Mesenteric fat pad (tissue), 1 donor: ENCODE measurements at places on chromosomes 5 and 9. TPM values are rescaled to one million over a fixed set of nuclear protein-coding genes. Genes with fewer than 3 reads are reported as not detected.
A peak's percentile ranks its signal among the peaks of the same experiment; 100 is the strongest.

DNA sequence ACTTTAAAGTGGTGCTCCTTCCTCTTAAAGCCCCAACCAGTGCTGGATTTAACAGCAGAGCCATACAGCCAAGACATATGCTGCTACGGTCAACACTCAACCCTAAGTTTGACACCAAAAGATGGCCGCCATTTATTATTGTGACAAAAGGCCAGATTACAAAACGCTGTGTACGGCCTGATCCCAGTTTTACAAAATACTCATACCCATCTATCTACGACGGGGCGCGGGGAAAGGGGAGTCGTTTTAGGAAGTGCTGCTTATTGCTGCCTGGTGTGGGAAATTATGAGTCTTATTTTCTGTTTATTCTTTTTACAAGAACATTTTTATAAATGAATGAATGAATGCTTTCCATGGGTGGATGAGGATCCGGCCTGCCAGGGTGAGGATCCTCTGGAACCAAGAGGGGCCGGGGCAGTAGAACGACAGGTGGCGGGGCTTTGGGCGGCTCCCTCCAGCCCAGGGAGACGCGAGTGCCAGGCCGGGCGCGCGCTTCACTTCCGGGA is 457 bp upstream of the IDNK start:
- DNase-seq: peak; percentile 93

DNA sequence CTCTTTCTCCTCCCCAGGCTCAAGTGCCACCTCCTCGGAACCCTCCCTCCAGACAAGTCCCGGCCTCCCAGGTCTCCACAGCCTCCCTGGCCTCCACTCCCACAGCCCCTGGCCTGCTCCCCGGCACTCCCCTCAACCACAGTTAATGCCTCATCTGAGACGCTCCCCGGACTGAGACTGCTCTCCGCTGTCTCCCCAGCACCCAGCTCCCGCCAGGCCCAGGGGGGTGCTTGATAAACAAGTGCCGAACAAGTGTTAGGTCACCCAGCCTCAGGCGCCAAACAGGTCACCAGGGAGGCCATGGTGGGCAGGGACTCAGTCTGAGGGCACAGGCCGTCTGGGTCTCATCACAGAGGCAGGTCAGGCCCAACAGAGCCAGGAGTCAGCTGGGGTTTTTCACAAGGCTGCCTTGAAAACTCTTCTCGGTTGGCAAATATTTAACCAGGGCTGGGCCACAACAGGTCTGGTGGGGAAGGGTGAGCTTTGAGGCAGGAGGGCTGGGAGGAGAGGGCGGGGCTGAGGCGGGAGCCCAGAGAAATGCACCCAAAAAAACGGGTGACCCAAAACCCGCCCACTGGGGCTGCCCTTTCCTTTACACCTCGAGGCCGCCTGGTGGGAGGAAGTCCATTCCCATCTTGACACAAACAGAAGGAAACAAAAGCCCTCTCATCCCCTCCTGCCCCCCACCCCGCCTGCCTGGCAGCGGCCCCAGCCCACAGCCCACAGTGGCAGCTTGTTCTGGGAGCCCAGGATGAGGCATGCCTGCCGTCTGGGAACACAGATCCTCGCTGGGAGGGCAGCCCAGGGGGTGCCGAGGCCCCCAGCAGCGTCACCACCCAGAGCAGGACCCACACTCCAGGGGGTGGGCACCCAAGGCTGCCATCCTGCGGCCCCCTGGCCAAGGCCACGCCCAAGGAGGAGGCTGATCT is 66.6 kb upstream of the STXBP1 start:
- DNase-seq: no peak

TRIM7 gene
- total RNA-seq: 3.0 TPM

GRCh38 chr9:21883642-21884041 is 81.2 kb downstream of the MTAP start:
- no peak for DNase-seq

DNA sequence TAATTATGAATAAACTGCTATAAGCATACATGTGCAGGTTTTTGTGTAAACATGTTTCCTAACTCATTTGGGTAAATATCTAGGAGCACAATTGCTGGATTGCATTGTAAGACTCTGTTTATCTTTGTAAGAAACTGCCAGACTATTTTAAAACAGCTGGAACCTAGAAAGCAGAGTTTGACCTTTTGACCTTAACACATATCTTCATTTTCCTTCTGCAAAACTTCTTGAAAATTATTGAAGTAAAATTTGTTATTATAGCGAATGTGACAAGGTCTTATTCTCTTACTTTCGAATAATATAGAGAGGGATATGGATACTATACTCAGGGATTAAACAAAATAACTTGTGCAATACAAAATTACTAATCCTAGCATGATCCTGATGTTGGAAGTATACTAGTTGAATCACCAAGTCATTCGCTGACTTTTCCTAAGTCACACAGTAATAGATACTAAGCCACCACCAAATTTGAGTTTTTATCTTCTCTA is 3.2 kb upstream of the ANXA1 start:
- DNase-seq: no peak

DNA sequence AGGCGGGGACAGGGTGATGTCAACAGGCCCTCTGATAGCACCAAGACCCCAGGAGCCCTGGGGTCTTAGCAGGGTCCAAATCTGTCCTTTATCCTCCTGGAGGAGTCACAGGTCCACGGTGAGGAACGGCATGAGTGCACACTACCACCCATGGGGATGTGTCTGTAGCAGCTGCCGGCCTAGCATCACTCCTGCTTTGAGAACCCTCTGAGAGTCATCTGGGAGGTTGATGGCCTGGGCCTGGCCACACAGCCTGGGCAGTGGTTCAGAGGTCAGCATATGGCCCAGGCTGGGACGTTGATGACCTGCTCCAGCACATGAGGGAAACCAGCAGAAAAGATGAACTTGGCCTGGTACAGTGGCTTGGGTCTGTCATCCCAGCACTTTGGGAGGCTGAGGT is 1.8 kb upstream of the GFPT2 start:
- DNase-seq: no peak

GRCh38 chr5:64925123-64925522 is 156.4 kb downstream of the CWC27 start:
- DNase-seq: no peak

GRCh38 chr5:159864885-159865691 is 51.2 kb upstream of the ADRA1B start:
- no peak for DNase-seq

DNA sequence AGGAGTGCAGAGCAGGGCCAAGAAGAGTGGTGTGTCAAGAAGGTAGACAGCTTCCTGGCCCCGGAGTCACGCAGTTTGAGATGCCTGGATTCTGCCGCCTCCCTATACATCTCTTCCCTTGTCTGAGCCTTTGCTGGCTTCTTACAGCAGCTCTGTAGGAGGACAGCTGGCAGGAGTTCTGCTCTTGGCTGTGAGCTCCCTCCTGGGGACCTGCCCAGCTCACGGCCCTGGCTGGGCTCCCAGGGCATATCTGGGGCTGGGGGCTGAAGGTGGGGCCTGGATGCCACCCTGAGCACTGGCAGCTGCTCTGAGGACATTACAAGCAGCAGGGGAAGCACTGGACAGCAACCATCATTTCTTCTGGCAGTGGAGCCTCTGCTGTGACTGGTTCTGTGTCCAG is 786 bp upstream of the TSSK1B start:
- no peak for DNase-seq

- DNase-seq: no peak
Observed at GRCh38 chr9:114791736-114792135, 14.1 kb downstream of the TNFSF15 start.

DNA sequence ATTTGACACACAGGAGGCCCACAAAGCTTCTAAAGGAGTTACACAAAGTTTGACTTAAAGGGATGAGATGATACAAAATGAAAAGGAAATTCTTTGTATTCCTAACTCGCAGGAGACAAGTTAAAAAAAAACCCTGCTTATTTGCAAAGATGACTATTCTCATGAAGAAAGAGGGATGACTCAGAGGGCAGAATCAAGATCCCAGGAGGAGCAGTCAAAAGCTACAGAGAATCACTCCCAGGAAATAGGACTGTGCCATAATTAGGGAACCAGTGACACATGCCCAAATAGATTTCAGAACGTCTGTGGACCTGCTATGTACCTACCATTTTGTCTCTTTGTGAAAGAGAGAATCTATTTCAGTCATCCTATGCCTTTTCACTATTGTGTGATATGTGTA is 103.5 kb upstream of the ARRDC3 start:
- DNase-seq: no peak

DNA sequence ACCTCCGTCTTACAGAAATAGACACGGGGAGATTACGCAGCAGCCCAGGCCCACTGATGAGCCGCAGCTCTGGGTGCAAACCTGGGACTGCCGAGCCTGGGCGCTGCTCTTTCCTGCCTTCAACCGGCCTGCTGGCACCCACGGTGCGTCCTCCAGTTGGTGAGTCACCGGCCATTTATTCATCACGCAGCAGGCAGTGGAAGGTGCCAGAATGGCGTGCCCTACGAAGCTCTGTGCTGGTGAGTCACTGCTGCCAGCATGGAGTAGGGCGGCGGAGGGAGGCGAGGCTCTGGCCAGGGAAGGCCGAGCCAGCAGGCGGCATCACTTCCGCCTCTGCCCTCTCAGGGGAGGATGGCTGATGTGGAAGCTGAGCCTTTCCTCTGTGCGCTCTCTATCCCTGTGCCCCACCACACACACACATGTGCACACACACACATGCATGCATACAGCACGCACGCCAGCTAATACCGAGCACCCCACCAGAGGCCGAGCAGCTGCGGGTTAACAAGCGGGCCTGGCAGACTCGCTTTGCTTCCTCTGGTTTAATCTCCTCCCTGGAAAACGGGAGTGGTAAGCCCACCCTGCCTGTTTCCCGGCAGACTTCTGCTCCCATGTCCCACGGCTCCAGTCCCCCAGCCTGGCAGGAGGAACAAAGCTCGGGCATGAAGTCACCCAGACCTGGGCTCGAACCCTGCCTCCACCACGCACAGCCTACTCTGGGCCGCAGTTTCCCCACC is 39.2 kb downstream of the OLFM1 start:
- no peak for DNase-seq

DNA sequence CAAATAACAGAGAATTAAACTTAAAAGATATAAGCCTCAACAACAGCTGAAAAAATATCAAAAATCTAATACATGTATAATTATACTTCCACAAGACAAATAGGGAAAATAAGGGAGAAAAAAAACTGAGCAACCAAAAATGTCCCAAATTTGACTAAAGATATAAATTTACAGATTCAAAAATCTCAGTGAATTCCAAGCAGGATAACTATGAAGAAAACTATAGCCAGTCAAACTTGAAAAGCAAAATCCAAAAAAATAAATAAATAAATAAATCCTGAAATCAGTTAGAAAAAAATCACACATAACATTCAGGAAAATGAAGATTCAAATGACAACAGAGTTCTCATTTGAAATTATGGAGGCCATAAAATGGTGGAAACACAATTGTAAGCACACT is 56.7 kb downstream of the AGTPBP1 start:
- DNase-seq: no peak

SLC46A2 gene
- total RNA-seq: 0.35 TPM

SLC25A2 gene
- 0.61 TPM for total RNA-seq

GRCh38 chr5:10459080-10460055 is 17.7 kb downstream of the ROPN1L start:
- DNase-seq: peak; percentile 69

SUSD3 gene
- total RNA-seq: 2.0 TPM

GRCh38 chr9:13446286-13446937 is 166.9 kb upstream of the MPDZ start:
- DNase-seq: no peak

DDX4 gene
- total RNA-seq: not detected

EDIL3 gene
- total RNA-seq: 3.7 TPM

DNA sequence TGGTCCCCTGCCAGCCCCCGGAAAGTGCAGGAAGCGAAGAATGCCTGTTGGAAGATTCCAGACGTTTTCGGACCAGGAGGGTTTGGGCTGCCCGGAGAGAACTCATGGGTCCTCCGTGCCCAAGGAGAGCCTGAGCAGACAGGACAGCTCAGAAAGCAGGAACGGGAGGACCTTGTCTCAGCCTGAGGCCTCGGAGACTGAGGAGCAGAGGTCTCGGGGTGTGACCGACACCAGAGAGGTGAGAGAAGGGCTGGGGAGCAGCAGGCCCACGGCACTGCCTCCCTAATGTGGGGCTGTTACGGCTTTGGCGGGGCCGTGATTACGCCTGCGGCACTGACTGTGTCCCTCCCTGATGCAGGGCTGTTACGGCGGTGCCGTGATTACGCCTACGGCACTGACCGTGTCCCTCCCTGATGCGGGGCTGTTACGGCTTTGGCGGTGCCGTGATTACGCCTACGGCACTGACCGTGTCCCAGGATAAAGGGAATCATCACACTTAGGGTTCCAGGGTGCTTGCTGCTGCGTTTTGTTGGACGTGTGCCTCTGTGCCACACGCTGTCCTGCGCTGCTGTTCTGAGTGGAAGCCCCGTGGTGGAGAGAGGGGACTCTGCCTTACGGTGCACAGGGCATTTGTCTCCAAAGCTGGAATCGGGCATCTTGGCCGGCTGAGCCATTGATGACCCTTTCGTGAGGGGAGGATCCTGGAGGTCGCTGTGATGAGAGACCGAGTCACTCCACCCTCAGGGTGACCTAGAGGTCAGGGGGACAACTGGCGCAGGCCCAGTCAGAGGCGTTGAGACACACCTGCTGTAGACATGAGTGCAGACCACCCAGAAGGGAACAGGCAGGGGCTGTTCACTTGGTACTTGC is 25.7 kb downstream of the CEP72 start:
- DNase-seq: peak; percentile 88

DNA sequence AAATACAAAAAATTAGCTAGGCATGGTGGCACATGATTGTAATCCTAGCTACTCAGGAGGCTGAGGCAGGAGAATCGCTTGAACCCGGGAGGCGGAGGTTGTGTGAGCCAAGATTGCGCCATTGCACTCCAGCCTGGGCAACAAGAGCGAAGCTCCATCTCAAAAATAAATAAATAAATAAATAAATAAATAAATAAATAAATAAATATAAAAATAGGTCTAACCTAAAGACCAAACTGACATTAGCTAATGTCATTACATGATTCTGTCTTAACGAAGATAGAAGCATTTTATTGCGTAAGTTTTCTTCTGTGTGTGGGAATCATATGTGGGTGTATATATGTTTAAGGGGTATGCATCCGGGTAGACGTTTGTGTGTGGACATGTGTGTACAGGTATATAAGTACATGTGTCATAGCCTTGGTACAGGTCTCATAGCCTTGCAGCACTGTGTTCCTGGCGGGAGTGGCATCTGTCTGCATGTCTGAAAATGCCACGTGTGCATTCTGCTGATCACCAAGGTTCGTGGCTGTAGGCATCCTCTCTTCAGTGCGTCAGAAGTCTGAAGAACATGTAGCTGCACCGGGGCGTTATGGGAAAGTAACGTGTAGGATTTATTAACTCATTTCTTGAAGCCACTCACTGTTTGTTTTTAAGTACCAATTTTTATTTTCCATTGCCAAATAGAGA is 298.1 kb downstream of the NR3C1 start:
- no peak for DNase-seq

- no peak for DNase-seq
Observed at GRCh38 chr9:107154291-107154690, 128.8 kb upstream of the RAD23B start.

DNA sequence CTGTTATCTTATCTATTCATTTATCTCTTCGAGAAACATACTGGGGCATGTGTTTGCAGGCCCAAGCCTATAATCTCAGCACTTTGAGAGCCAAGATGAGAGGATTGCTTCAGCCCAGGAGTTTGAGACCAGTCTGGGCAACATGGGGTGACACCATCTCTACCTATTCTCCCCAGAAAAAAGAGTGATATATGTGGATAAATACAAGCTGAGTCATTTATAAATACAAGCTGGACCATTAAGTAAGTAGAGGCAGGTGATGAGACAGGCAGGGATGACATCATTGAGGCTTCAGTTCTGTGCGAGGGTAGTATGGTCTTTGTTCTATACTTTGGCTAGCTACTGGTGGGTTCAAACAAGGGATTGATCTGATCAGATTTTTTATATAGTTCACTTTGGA is 25.6 kb downstream of the PBX3 start:
- DNase-seq: no peak
